ENCODE measurements at places on chromosomes 4 and X. TPM values are rescaled to one million over a fixed set of nuclear protein-coding genes. Genes with fewer than 3 reads are reported as not detected.

CD40LG gene
- not detected for total RNA-seq

FOXR2 gene
- total RNA-seq, result not detected

RPA4 gene
- 0.82 TPM for total RNA-seq

MAGIX gene
- total RNA-seq, result 16.0 TPM

GRIPAP1 gene
- total RNA-seq, result 62.4 TPM

PCDH10 gene
- total RNA-seq, result 7.2 TPM

KLHL4 gene
- total RNA-seq, result 0.23 TPM

HSD17B13 gene
- 8.3 TPM for total RNA-seq

DNA sequence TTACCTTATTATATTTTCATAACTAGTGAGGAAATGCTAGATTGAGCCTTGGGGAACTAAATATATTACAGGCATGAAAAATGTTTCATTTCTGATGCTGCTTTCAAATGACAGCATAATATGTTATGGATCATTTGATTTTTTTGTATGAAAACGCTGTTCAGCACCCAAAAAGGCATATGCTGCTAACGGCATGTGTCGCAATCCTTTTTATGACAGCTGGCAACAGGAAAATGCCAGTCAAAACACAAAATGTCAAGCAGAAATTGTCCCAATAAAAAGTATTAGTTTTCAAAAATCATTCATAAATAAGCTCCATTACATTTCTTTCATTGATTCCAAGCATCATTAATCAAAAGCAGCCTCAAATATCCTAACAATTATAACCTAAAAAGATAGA lies 1244.5 kb downstream of the PCDH7 start:
- no peak for DNase-seq

- no peak for DNase-seq
Measured at GRCh38 chr4:139795527-139796314, 130.1 kb downstream of the MGST2 start.

DNA sequence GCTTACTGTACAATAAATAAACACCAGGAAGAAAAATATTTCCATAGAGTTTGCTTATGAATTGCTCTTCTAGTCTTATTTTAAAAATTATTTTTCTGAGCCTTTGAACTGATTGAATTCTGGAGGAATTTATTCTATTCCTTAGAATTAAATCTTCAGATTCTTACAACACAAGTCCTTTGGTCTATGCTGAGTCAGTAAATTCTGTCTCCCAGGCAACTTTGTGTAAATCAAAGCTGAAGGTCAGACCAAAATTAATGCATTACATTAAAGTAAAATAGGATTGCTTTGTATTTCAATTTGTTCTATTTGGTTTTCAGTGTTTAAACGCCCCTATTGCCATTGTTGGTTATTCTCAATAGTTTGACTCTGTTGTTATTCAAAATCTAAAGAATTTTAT lies 26.8 kb upstream of the STPG2 start:
- DNase-seq, result no peak

DNA sequence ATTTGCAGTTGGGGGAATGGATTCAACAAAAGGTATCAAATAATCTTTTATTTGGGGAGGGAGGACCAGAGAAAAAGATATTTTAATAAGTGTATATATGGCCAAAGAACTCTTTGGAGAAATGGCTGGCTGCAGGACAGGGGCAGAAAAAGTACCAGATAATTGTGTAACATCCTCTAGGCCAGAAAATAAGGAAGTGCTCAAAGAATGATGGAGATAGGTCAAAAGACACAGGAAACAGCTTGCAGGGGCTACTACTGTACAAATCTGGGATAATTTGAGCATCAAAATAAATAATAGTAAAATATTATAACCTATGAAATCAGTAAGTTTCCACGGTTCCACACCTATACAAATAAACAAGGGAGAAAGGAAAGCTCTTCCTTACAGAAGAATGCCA lies 34.8 kb downstream of the KLHL5 start:
- DNase-seq, result no peak

DNA sequence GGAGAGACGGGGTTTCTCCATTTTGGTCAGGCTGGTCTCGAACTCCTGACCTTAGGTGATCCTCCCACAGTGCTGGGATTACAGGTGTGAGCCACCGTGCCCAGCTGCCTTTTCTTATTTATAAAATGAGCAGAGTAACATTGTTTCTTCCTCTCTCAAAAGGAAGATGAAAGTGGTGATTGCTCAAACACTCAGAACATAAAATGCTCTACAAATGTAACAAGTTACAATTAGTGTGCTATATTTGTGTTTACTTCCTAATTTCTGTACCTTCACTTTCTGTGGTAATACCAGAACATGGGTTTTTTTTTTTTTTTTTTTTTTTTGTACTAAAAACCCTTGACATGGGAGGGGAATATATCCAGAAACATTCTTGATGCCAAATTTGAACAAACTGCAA lies 197.9 kb downstream of the MGST2 start:
- DNase-seq, result no peak

GRCh38 chr4:120844528-120844921 lies 78.0 kb downstream of the PRDM5 start:
- no peak for DNase-seq

DNA sequence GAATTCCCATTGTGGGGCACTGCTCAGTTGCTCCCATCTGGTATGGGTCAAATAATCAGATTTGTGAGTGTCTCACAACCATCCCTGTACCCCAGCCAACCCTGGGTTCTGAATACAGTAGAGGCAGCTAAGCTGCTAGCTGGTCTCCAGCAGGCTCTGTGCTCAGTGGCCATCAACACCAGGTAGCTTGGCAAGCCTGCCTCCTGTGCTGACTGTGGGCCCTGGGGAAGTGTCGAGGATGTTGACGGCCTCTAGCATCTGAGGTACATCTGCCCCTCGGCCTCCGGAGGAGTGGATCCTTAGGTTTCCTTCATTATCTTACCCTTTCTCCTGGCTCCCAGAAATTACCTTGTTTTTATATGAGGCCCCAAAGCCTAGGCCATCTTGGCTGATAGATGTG lies 13.3 kb downstream of the RNF4 start:
- no peak for DNase-seq

GRCh38 chr4:183099537-183100297 lies 660 bp downstream of the WWC2 start:
- peak; percentile 12 for DNase-seq

DNA sequence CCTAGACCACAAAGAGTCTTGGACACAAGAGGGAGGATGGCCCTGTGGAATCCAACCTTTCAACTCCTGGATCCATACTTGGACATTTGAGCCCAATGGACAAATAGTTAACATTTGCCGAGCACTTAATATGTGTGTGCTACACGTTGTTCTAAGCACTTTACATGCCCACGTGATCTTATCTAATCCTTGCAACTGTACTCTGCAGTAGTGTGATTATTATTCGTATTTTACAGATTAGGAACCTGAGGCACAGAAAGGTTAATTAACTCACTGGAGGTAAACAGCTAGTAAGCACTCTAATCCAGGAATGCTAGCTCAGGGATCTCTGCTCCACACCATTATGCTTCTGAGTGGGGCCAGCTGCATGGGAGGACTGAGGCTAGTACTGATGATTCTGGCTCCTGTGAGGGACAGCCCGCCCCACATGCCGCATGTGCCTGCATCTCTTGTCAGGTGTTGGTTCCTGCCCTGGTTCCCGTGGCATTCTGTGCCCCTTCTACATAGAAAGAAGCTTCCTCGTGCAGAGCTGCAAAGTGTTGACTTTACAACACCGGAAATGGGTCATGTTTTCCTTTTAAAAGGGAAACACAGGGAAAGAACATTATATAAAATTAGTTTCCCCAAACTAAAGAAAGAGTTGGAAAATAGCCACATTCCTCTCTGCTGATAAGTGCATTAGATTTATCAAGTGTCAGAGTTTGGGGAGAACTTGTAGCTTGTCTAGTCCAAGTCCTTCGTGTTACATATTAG lies 34.8 kb downstream of the PLAC1 start:
- no peak for DNase-seq

DNA sequence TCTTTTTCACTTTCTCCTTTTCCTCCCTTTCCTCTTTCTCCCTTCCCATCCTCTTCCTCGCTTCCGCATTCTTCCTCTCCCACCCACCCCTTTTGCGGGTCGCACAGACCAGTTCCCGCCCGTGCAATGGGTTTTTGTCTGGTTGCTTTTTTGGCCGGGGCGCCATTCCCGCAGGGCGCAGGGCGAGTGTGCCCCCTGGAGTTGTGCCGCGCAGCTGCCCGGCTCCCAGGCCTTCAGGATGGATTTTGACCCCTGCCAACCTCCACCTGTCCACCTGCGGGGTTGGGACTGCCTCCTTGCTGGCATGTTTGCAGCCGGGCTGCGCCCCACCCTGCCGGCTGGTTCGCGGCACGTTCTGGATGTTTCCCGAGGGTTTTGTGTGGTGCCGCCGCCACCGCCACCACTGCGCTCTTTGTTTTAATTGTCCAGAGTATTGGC lies 578 bp upstream of the SEL1L3 start:
- DNase-seq, result no peak

GRCh38 chr4:108107729-108108382 lies 60.9 kb downstream of the LEF1 start:
- no peak for DNase-seq

GRCh38 chrX:69603566-69604194 lies 12.2 kb upstream of the EDA start:
- DNase-seq, result no peak

- no peak for DNase-seq
Measured at GRCh38 chr4:173074501-173074946, 94.1 kb upstream of the GALNT7 start.

DNA sequence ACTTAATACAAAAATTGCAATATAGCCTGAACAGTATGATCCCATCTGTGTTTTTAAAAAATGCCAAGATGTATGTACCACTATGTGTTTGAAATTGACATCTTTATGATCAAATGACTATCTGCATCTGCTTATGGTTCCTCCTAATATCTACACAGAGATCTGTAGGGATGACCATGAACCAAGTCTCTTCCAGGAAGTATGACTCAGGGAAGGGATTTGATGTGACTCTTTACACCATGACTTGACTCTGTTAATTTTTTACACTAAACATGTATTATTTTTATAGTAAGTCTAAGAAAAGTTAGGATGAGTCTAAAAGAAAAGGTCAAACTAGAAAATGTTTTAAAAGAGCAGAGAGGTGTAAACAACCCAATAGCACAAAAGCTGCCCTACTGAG lies 164.0 kb downstream of the SH3KBP1 start:
- DNase-seq, result no peak

- no peak for DNase-seq
Measured at GRCh38 chr4:150457802-150458201, 124.1 kb upstream of the MAB21L2 start.

GRCh38 chr4:92231511-92231910 lies 72.3 kb upstream of the GRID2 start:
- DNase-seq, result no peak
